A673 (cell line): ENCODE measurements at places on chromosomes 12 and 14. TPM values are rescaled to one million over a fixed set of nuclear protein-coding genes. Genes with fewer than 3 reads are reported as not detected.

GRCh38 chr12:121438905-121439304 is 39.0 kb downstream of the RNF34 start:
- H3K36me3 ChIP-seq = peaks cover 63% of the 10 kb centered on the region
- H3K4me1 ChIP-seq = no peaks in the 10 kb centered on the region
- no peak overlapping the region for H3K4me3 ChIP-seq
- H3K27me3 ChIP-seq = no peaks in the 10 kb centered on the region

DNA sequence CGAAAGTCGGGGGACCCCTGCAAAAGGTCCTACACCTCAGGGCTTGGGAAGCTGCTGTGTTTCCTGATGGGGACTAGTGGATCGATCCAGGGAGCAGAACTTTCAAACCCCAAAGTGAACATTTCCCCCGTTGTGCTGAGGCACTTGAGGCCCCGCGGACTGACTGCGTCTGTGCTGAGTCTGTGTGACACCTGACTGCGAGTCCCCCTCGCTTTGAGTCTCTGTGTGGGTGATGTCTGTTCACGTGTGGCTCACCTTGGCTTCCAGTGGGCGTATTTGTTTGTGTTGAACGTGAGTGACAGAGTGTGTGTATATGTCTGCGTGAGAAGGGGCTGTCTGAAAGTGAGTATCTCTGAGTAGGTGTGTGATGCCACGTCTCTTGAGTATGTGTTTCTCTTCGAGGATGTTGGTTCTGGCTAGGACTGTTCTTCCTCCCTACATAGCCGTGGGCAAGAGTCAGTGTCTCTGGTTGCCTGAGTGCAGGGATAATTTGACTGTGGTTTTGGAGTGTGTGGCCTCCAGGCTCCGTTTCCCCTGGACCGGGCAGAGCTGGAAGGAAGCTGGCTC is 1.3 kb downstream of the TEAD4 start:
- peak overlapping the region; percentile 71 for H3K4me3 ChIP-seq
- H3K4me1 ChIP-seq = peaks cover 24% of the 10 kb centered on the region
- no peak overlapping the region for H3K27ac ChIP-seq
- DNase-seq = no peak
- no peaks in the 10 kb centered on the region for H3K36me3 ChIP-seq

DNA sequence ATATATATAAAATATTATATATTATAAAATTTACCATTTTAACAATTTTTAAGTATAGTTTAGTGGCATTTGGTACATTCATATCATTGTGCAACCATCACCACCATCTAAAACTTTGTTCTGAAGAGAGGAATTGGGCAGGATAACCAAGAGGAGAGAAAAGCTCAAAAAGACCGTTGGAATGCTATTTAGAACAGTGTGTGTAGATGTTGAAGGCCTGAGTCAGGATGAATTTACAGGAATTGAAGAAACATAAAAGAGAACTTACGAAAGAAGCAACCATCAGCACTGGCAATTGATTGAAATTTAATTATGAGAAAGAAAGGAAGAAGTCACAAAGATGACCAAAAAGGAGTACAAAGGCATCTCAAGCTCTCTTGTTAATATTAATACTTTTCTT is 196.9 kb upstream of the PWP1 start:
- no peak for DNase-seq
- H3K27me3 ChIP-seq = no peaks in the 10 kb centered on the region
- no peak overlapping the region for H3K27ac ChIP-seq
- no peaks in the 10 kb centered on the region for H3K4me1 ChIP-seq
- no peak overlapping the region for H3K4me3 ChIP-seq

DNA sequence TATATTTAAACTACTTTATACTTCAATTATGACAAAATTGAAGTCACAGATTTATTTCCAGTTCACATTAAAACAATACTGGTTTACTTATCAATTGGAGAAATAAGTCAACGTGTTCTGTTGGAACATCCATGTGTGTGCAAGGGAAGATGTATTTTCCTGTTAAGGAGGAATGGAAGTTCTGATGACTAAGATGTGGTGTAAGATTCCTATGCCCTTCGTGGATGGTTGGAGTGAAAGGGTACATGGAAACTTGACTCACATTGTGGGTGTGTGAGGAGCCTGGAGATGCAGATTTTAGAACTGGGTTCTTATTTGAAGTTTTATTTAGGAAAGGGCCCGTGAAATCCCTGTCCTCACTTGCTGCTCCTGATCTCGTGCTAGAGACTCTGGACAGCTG is 95.3 kb downstream of the CATSPERB start:
- H3K27me3 ChIP-seq = no peaks in the 10 kb centered on the region
- H3K4me3 ChIP-seq = no peak overlapping the region
- no peak for DNase-seq
- H3K4me1 ChIP-seq = no peaks in the 10 kb centered on the region
- H3K36me3 ChIP-seq = no peaks in the 10 kb centered on the region

Gene MMP19
- 2.2 and 2.3 TPM in 2 replicates for total RNA-seq

Gene MLH3
- total RNA-seq = 21.0 and 24.0 TPM in 2 replicates
